ENCODE measurements at places on chromosomes 13 and 19.

DNA sequence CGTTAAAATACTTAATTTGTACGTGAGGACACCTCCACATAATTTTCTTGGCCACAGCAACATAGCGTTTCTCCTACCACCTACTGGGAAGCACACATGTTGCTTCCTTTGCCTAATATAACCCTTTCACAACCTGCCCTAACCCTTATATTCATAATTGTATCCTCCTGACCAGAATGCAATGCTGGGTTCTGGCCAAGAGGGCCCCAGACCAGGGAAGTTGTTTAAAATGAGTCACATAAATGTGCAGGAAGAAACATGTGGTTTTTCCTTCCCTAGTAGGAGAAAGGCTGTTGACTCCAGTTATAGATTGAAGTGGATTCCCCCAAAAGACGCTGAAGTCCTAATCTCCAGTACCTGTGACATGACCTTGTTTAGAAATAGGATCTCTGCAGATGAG, 187.3 kb downstream of the NUFIP1 start:
- DNase-seq: no peak

GRCh38 chr13:112062072-112062567, 4.8 kb upstream of the SOX1 start:
- DNase-seq: no peak

DNA sequence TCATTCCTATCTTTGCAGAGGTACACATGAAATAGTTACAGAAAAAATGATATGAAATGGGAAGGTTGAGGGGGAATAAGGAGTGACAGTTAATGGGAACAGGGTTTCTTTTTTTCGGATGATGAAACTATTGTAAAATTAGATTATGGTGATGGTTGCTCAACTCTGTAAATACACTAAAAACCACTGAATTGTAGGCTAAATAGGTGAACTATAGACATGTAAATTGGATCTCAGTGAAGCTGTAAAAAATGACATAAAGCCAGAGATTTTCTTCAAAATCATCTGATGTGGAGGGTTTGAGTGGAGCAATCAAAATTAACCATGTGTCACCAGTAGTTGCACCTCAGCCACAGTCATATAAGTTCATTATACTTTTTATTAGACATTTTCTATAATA, 6.6 kb upstream of the FLT3 start:
- DNase-seq: no peak

DNA sequence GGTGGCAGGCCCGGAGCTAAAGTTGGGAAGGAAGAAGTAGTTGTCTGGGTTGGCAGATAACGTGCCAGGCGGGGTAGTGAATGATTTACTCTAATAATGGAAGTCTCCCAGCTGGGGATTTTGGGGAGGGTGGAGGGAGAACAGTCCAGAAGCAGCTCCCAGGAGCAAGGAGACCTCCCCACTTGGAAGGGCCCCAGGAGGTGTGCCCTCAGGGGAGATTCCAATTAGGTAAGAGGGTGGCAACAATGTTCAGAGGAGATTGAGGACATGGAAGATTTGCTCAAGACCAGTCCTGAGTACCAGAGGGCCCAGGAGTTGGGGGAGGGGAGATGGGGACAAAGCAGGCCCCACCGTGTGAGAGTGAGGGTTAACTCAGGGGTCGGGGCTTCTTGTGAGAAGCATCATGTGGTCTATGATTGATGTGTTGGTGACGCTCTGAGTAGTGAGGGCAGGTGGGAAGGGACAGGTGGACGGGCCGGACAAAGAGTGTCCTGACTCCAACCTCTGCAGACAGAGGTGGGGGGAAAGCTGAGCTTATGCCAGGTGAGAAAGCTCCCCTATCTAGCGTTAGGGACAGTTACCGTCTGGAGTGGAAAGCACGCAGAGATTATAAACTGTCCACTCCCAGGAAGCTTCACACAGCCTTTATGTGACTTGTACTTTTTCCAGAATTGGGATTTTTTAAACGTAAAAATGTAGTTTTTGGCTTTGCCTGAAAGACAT, 3.5 kb downstream of the SPINT2 start:
- DNase-seq: no peak

- DNase-seq: no peak
Observed at GRCh38 chr13:107216046-107216755, 648.3 kb upstream of the ARGLU1 start.

DNA sequence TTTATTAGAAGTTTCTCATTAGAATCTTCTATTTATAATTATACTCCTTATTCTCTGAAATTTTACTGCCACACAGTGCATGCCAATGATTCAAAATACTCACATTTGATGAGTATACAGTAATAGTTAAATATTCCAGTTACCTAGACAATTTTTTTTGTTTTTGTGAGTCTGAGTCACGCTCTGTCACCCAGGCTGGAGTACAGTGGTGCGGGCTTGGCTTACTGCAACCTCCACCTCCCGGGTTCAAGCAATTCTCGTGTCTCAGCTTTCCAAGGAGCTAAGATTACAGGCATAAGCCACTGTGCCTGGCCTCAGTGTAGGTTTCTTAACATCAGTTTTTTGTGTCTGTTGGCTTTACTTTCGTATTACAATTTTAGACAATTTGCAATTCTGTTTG, 87.1 kb downstream of the ZNF486 start:
- DNase-seq: no peak

GRCh38 chr13:82248762-82249161, 1633.5 kb downstream of the SLITRK1 start:
- no peak for DNase-seq

DNA sequence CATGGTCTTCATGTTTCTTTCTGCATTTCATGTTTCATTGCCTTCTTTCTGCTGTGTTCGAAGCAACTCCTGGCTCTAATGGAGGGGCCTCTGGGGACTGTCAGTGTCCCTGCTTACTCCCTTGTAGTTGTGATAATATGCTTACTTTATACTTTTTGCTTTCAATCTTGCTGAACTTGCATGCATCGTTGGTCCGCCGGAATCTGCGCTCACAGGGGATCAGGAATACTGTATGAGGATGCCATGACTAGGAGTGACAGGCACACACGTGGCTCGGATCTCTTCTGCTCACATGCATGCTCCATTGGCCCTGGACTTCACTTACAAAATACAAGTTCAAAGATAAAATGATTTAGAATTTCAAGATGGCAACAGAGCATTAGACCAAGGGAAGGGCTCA, 108.8 kb downstream of the SIPA1L3 start:
- no peak for DNase-seq

GRCh38 chr13:23861310-23861709, 27.9 kb downstream of the MIPEP start:
- DNase-seq: no peak

- DNase-seq: no peak
Observed at GRCh38 chr13:27242702-27243101, 8.7 kb upstream of the RPL21 start.

DNA sequence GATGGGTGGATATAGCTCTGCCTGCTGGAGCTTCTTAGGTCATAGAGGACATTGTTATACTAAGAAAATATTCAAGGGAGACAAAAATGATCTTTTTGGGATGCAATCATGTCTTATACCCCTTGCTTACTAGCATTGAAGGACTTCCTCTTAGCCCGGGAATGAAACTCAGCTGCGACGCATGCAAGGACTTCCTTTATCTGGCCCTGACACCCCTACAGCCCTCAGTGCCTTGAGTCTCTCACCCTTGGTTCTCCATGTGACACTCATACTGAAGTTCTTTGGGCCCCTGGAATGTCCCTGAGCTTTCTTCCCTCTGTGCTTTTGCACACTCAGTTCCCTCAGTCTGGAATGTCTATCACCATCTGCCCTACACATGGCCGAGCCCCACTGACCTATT, 72.5 kb upstream of the MTIF3 start:
- DNase-seq: no peak

- DNase-seq: no peak
Observed at GRCh38 chr19:11479898-11480714, 740 bp downstream of the ELAVL3 start.

GRCh38 chr19:38336638-38337359, 1.2 kb downstream of the CATSPERG start:
- DNase-seq: peak; percentile 95

Measured in NCI-H2029 (cell line).